ENCODE measurements at places on chromosomes 3 and 15.

DNA sequence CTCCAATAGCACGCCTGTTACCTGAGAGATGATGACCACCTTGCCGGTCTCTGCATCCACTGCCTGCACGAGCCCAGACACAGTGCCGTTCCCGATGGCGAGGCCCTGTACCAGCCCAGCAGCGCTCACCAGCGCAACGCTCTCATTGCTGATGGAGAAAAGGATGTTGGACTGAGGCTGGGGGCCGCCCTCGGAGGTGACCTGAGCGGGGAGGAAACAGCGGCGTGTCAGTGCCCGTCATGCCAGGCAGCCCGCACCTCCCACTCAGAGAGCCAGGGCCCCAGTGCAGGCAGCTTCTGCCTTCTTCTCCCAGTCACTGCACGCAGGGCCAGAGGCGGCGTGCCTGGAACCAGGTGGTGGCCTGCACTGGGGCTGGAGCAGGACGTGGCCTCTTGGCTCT, 80.3 kb downstream of the NUP210 start:
- no peak for DNase-seq

DNA sequence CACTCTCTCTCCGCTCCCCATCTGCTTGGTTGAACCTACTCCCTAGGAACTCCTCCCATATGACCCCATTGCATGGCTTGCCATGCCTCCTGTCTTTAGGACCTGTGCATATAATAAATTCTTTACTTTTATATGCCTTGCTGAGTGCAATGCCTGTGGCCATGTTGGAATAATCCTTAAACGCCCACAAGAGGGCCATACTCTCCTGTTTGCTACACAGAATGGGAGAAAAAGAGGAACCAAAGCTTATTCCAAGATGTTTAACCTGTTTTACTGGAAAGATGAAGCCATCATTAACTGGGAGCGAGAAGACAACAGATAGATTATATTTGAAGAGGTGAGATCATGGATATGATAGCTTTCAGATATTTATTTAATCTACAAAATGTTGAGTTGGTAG, 1097.8 kb downstream of the NAALADL2 start:
- peak; percentile 6 for DNase-seq

- no peak for DNase-seq
Observed at GRCh38 chr3:14305324-14305723, 97.1 kb upstream of the SLC6A6 start.

DNA sequence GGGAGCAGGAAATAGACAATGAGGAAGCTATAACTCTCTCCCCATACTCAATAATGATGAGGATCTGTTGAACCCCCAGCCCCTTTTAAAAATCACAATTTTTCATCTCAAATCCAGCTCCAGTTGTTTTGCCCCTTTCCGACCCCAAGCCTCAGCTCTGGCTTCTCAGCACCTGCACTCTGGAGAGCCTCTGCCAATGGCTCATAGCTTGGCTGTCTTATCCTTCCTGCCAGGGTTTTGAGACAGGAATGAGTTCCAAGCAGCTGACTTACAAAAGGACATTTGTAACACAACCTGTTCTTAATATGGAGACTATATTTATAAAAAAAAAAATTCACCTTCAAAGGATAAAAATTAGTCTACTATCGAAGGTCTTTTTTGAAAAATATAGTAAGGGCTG, 105.9 kb upstream of the NEDD4 start:
- DNase-seq, result no peak

GRCh38 chr3:55564726-55565125, 77.6 kb upstream of the WNT5A start:
- no peak for DNase-seq

DNA sequence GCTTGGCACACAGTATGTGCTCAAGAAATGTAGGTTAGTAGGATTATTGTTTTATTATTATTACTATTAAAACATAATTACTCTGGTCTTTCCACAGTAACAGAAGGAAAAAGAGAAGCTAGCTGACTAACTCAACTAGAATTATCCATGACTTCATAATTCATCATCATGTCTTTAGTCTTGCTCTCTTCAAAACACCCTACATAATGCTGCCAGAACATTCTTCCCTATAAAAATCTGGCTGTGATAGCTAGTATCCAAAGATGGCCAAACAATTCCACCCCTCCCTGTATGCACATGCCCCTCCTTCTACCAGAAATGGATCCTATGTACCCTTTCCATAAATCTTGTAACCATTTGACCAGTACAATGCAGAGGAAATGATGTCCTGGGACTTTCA, 48.8 kb upstream of the SRGAP3 start:
- peak; percentile 51 for DNase-seq

- no peak for DNase-seq
Observed at GRCh38 chr3:49278548-49278947, 1.5 kb upstream of the C3orf62 start.

GRCh38 chr3:14210290-14210688, 31.7 kb downstream of the LSM3 start:
- DNase-seq, result peak; percentile 15

GRCh38 chr15:34154725-34155204, 52.9 kb downstream of the PGBD4 start:
- DNase-seq, result peak; percentile 67

GRCh38 chr3:44041726-44042125, 200.0 kb upstream of the TOPAZ1 start:
- DNase-seq, result no peak
